ENCODE measurements at places on chromosomes 5 and 9.

DNA sequence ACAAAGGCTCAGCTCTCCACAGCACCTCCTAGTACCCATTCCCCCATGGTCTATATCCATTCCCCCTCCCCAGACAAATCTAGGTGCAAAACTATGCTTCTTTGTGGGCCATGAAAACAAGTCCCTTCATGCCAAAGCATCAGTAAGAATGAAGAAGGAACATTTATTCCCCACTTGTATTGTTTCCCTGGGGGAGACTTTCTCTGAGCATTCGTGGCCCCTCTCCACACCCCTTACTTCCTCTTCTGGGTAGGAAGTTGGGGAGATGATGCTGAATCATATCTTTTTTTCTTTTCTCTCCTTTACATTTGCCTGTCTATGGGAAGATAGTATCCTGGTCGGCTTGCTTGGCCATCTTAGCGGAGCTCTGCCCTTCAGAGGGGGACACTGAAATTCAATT, 246.8 kb downstream of the NSG2 start:
- DNase-seq: no peak

DNA sequence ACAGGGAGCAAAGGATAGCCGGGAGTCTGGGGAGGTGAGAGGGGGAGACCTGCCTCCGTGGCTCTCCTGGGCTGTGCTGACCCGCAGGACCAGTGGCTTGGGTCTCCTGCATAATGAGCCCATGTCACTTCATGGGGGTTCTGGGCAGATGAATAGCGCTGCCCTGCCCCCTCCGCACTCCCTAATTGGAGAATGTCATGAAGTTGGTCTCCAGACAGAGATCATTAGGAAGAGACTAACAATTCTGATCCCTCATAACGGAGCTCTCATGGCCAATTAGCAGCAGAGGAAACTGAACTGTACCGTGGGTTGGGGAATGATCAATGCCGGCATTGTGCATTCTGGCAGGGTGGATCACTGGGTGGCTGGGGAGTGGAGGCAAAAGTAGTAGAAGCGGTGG, 186.1 kb downstream of the FSTL4 start:
- DNase-seq: no peak

GRCh38 chr9:136651860-136652259, 10.9 kb upstream of the EGFL7 start:
- no peak for DNase-seq

- no peak for DNase-seq
Observed at GRCh38 chr5:65651144-65651543, 26.3 kb downstream of the SHLD3 start.

- DNase-seq: no peak
Observed at GRCh38 chr5:109561447-109561846, 128.3 kb upstream of the MAN2A1 start.

- DNase-seq: no peak
Observed at GRCh38 chr9:36136894-36137391, 410 bp downstream of the GLIPR2 start.

- DNase-seq: no peak
Observed at GRCh38 chr5:146890066-146890465, 11.5 kb upstream of the PPP2R2B start.

Data from immature natural killer cell (primary cell).